ENCODE measurements at places on chromosomes 2 and 18.

- H3K27me3 ChIP-seq, result peaks cover 9% of the 10 kb centered on the region
- DNase-seq, result no peak
- H3K27ac ChIP-seq, result no peak overlapping the region
- H3K36me3 ChIP-seq, result peaks cover 49% of the 10 kb centered on the region
- peaks cover 13% of the 10 kb centered on the region for H3K4me1 ChIP-seq
Observed at GRCh38 chr2:74493546-74493945, 5.9 kb downstream of the LBX2 start.

DNA sequence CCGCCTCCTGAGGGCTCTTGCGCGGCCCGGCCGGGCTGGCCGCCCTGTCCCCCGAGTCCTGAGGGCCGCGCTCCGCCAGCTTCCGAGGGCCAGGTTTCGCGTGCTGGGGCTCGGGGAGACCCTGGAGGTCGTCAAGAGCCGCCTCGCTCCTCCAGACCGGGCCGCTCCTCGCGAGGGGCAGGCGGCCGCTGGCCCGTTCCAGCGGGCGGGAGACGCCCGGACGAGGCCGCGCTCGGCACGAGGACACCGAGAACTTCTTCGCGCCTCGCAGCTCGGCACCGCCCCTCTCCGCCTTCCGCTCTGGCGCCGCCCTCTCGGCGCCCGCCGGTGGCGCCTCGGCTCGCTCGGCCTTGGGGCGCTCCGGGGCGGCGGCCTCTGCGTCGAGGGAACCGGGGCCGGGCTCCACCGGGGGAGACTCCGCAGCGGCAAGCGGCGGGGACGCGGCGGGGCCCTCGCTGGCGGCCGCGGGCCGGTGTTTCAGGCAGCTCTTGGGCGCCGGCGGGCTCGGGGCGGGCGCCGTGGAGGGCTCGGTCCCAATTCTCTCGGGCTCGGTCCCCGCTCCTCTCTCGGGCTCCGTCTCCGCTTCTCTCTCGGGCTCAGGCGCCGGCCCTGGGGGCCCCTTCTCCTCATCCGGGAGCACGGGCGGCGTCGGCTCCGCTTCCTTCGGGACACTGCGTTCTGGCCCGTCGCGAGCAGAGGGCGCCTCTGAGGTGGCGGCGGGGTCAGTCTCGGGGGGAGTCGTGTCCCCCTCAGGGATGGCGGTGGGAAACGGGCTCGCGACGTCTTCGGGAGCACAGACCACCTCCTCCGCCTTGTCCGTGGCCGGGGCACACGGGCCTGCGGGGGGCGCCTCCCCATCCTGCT lies 91.6 kb upstream of the MGAT4A start:
- H3K4me1 ChIP-seq, result peaks cover 27% of the 10 kb centered on the region
- peak overlapping the region; percentile 69 for H3K4me3 ChIP-seq
- peaks cover 10% of the 10 kb centered on the region for H3K27me3 ChIP-seq
- H3K36me3 ChIP-seq, result peaks cover 4% of the 10 kb centered on the region
- peak; percentile 63 for DNase-seq

DNA sequence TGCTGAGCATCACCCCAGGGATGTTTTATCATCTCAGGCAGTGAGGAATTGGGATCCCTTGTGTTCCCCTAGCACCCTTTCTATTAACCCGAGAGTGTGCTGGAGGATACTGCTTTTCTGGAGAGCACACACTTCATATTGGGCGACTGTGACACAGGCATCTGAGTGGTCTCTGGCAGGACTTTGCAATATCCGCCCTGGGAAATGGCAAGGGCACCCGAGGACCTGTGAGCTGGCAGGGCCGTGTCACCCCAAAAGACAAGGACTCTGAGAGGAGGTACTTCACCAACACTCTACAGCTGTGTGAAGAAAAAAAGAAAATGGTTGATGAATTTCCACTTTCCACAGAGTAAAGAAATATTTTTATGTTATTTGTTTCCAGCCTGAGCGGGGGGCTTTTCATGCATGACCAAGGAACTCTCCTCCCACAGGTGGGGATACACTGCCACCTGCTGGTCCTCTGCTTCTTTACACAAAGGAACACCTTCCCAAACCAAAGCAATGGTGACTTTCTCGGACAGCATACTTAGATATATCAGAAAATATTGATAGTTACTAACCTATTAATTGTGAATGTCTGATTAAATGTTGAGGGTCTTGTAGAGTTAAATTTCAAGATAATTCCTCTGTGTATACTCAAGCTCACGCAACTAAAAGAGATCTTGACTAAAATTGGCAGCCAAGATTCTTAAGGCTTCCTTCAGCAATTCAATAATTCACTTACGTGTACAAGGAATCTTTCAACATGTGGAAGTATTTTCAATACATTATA lies 45.9 kb upstream of the REG3G start:
- no peak overlapping the region for H3K4me3 ChIP-seq
- DNase-seq, result no peak
- H3K36me3 ChIP-seq, result no peaks in the 10 kb centered on the region
- no peaks in the 10 kb centered on the region for H3K4me1 ChIP-seq
- no peak overlapping the region for H3K27ac ChIP-seq

DNA sequence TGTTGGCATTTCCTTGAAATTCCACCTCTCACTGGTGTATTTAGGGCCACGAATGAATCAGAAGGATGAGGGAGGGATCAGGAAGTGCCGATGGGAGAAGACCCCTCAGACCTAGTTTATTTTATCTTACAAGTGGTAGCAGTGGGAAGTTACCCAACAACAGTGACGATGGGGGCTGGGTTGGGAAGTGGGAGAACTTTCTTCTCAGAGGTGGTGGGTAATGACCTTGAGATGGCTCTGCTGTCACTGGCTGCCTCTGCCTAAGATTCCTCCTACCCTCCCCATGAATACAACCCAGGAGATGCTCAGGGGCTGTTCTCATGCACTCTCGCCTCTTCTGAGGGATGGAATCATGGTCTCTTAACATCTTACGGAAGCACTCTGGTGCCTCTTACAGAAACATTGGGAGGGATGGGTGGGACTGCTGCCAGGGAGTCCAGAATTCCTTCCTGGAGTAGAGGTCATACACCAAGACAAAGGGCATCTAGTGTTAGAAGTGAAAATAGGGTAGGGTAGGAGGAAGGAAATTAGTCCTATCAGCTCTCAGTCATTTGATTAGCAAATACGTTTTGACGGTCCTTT lies 58.5 kb upstream of the TXNDC2 start:
- no peaks in the 10 kb centered on the region for H3K4me1 ChIP-seq
- no peak for DNase-seq
- H3K36me3 ChIP-seq, result no peaks in the 10 kb centered on the region
- H3K27ac ChIP-seq, result no peak overlapping the region

DNA sequence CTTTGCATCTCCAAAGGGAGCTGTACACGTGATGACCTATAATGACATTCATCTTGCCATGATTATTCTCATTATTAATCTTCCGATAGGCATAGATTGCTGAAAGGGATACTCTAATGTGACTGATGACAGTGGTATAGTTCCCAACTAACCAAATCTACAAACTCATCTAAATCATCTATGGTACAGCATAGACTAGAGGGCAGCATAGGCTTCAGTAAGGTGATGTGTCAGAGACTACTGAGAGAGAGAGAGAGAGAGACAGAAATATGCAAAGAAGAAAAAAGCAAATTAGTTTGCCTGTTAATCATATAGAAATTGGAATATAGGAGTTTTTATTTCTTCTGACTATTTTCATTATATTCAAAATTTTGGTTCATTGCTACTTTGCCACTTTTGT lies 89.3 kb downstream of the CSRNP3 start:
- H3K4me3 ChIP-seq, result no peak overlapping the region
- no peaks in the 10 kb centered on the region for H3K27me3 ChIP-seq
- DNase-seq, result no peak
- no peaks in the 10 kb centered on the region for H3K4me1 ChIP-seq

DNA sequence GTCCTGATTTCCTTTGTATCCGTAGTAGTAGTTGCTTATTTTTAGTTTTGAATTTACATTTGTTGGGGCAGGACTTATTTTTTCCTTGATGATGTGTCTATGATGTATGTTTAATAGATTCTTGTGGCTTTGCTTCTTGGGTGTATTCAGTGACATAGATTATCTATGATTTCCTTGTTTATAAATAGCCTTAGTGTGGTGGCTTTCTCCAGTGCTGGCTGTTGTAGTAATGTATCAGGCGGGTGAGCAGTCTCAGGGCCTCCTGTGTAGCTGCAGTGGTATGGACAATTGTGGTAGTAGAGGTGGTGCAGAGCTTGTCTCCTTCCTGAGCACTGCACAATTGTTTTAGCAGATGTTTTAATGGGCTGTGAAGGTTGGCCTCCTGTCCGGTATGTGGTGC lies 60.5 kb downstream of the SMCHD1 start:
- no peak for DNase-seq
- H3K4me1 ChIP-seq, result peaks cover 43% of the 10 kb centered on the region
- H3K4me3 ChIP-seq, result no peak overlapping the region
- peak overlapping the region; percentile 15 for H3K27ac ChIP-seq

GRCh38 chr2:227939271-227940027 lies 68.0 kb downstream of the DAW1 start:
- no peaks in the 10 kb centered on the region for H3K27me3 ChIP-seq
- H3K27ac ChIP-seq, result no peak overlapping the region
- DNase-seq, result no peak
- H3K36me3 ChIP-seq, result no peaks in the 10 kb centered on the region
- H3K4me1 ChIP-seq, result no peaks in the 10 kb centered on the region

DNA sequence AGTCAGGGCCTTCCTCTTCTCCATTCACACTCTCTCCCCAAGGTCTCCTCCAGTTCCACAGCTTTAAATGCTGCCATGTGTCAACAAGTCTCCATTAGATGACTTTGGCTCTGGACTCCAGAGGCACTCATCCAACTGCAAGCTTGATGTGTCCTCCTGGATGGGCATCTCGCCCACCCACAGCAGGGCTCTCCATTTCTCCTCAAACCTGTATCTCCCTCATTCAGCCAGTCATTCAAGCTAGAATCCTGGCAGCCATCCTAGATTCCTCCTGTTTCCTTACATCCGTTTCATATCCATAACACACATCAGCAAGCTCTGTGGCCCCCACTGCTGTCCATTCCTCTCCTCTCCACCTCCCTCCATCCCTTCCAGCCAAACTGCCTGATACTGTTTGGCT lies 88.4 kb upstream of the AFF3 start:
- no peaks in the 10 kb centered on the region for H3K36me3 ChIP-seq
- H3K4me1 ChIP-seq, result peaks cover 12% of the 10 kb centered on the region
- H3K27ac ChIP-seq, result no peak overlapping the region
- peaks cover 10% of the 10 kb centered on the region for H3K27me3 ChIP-seq
- no peak for DNase-seq
- no peak overlapping the region for H3K4me3 ChIP-seq

- peaks cover 26% of the 10 kb centered on the region for H3K4me1 ChIP-seq
- H3K27me3 ChIP-seq, result peaks cover 36% of the 10 kb centered on the region
Observed at GRCh38 chr2:42792087-42792582, 248 bp downstream of the HAAO start.

DNA sequence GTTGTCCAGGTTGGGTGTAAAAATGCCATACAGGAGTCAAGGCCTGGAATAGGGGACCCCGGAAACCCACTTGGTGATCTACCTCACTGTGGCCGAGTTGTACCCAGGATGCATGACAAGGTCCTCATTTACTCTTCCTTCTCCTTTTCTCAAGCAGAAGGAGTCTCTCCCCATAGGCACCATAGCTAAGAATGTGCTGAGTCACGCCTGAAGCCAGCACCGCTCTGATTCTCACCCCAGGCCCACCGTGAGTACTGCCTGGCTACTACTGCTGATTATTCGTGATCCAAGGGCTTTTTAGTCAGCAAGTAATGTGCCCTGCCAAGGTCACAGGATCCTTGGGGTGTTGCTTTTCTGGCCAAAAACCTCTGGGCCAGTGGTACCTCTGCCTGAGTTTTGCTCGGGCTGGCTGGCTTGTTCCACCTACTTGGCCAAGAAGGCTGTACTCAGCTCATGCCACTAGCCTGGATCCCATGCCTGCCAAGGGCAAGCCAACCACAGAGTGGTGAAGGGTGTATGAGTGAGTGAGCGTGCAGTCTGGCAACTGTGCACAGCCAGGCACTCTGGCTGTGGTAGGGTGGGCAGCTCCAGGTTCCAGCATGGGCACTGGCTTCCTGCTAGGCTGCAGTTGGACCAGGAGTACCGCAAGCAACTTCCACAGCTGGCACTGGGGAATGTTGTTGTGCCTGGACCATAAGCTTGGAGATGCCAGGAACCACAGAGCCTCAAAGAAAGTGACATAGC lies 650.1 kb upstream of the VRK2 start:
- H3K4me3 ChIP-seq, result no peak overlapping the region
- no peaks in the 10 kb centered on the region for H3K27me3 ChIP-seq
- no peak overlapping the region for H3K27ac ChIP-seq
- DNase-seq, result no peak

DNA sequence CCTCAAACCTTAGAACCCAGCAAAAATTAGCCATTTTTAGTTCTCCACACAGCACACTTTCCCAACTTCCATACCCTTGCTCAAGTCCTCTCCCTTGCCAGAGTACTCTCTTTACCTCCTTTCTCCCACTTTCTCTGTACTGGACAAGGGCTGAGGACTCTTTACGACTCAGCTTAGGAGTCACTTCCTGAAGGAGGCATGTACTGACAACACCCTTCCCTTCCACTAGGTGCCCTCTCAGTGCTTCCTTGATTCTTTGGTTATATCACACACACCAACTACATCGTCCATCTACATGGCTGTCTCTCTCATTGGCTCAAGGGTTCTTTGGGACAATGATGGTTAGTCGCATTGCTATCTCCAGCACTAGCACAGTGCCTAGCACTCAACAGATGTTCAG lies 5.2 kb upstream of the C18orf63 start:
- peaks cover 36% of the 10 kb centered on the region for H3K27me3 ChIP-seq
- H3K27ac ChIP-seq, result no peak overlapping the region
- DNase-seq, result no peak
- H3K36me3 ChIP-seq, result no peaks in the 10 kb centered on the region

DNA sequence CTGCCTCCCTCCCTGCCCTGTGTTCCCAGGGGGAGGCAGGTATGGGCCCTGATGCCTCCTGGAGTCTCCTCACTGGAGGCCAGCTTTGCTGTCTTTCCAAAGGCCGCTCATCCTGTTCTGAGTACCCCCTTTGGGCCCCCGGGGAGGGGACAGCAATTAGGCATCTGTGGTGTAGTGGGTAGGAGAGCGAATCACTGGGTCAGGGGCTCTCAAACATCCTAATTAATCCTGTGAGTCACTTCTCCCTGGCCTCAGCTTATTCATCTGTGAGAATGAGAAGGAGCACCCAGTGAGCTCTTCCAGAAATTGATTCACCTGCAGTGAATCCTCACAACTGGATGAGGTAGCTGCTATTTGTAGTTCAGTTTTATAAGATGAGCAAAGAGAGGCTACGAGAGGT lies 16.4 kb downstream of the TET3 start:
- H3K4me1 ChIP-seq, result peaks cover 79% of the 10 kb centered on the region
- peaks cover 2% of the 10 kb centered on the region for H3K27me3 ChIP-seq
- no peak for DNase-seq
- peaks cover 10% of the 10 kb centered on the region for H3K36me3 ChIP-seq

DNA sequence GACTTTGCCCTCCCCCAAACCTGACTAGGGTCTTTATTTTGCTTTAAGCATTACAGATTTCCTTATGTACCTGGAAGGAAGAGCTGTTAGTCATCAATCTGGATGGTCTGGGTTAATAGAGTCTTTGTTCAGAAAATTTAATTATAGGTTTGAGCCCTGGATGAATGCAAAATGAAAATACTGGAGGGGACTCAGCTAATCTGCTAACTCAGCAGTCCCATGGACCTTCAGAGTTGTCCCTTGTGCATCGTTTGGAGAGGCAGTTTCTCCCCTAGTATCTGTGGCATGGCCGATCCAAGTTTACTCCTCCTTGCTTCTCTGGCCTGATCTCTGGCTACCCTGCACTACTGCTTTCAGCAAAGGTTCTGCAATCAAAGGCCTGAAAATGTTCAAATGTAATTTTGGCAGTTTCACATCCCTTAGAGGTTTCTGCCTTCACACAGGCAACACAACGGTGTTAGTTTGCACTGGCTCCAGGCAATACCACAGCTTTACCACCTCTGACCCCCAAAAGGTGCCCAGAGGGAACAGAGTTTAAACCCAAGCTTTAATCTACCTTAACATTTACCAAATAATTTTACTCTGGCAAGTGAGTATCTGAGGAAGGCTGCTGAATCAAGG lies 134.3 kb downstream of the THADA start:
- no peak overlapping the region for H3K4me3 ChIP-seq
- no peaks in the 10 kb centered on the region for H3K27me3 ChIP-seq
- no peak overlapping the region for H3K27ac ChIP-seq
- no peak for DNase-seq
- peaks cover 13% of the 10 kb centered on the region for H3K4me1 ChIP-seq

Data from activated T-helper 1 cell treated with anti-CD3 and anti-CD28 coated beads, Interleukin-12 subunit alpha, Interleukin-12 subunit beta, Interleukin-2, Interleukin-4 antibody, amounts not matched to agents 30 ng/mL and 10 ng/mL and 1 ng/mL, durations not matched to agents 14 hours and 24 hours and 36 hours (primary cell).